ENCODE measurements at places on chromosomes 4 and X.

- DNase-seq = no peak
Measured at GRCh38 chrX:105273326-105273725, 52.8 kb upstream of the TEX13A start.

DNA sequence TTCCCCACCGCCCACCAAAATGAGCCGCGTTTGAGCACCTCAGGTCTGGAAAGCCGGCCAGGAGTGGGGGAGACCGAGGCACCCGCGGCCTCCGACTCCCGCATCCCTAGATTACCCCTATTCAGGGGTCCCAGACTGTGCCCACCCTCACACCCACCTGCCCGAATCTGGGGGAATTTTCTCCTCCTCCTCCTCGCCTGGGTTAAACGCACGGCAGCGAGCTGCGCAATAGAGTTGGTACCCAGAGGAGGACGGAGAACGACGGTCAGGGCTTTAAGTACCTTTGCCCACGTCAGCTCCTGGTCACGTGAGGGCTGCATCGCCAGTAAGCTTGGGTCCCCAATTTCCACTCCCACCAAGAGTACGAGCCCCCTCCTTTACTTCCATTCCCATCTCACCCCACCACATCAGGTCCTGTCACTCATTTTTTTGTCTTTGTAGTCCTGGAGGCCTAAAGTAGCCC, at the start of gene ARMCX2:
TSS of gene ARMCX2 (minus strand) at position 250 of the 463 bp plus-strand sequence. CDS start 2,262 bp downstream, outside the sequence.
- no peak for DNase-seq

GRCh38 chrX:11555759-11556158, 110.0 kb downstream of the ARHGAP6 start:
- DNase-seq = no peak

- no peak for DNase-seq
Measured at GRCh38 chr4:126038502-126039144, 723.9 kb downstream of the FAT4 start.

- DNase-seq = no peak
Measured at GRCh38 chr4:25477221-25477620, 100.2 kb downstream of the ANAPC4 start.

DNA sequence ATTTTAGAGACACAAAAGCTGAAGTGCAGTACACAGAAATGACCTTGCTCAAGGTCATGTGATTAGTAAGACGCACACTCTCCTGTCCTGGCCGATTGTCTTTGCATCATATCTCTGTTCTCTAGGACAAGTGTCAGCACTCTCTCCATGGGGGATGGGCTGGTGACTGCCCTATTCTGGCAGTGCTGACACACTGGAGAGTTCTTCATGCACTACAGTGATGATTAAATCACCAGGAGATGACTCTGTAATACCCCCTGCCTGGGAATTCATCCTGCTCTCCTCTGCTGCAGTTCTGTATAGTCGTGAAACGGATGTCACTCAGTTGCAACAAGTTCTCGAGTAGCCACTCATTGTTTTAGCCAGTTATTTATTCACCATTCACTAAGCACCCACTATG, 5.3 kb upstream of the SHISA3 start:
- no peak for DNase-seq

GRCh38 chrX:21675931-21676330, 17.8 kb upstream of the KLHL34 start:
- DNase-seq = no peak

- DNase-seq = no peak
Measured at GRCh38 chr4:71472946-71473345, 134.1 kb downstream of the SLC4A4 start.

DNA sequence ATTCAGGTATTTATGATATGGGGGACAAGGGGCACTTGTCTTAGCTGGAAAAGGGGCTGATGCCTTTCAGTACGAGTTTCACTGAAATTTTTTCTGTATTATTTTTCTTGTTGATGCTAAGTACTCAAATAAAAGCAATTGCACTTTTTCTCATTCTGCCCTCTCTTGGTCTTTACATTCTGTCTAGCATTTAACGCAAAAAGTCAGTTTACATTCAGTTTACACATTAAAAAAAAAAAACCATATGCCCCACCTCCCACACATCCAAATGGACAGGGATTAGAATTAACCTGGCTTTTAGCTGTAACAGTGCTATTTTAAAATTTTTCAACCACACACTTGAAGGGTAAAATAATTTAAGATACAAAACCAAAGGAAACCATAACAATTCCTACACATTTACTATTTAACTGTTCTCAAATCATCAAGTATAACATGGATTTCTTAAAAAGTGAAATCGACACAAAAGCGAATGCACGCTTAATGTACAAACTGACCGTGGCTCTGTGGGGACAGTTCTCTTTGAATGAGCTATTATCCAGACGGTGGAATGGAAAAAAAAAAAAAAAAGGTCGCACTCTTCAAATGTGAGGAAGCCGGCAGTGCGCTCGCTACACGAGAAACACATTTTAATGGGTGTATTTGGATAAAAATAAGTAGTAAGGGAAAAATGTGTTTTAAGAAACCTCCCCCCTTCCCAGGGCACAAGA, 1.4 kb downstream of the AMMECR1 start:
- no peak for DNase-seq

GRCh38 chrX:96909291-96909690, 25.6 kb downstream of the RPA4 start:
- DNase-seq = no peak

DNA sequence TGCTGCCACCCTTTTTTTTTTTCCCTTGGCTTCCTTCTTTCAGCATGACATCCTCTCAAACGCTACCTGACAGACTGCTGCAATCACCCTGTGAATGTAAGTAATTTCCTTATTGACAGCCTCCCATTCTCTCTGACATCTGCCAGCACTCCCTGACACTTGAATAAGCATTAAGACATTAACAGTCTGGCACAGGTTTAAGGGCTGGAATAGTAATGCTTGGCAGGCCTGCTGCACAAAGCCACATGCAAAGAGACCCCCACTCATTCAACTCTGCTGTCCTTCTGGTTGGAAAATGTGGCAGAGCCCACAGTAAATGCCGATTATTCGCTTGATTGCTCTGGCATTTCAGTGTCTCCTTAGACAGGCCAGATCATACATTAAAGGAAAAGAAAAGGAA, 28.1 kb upstream of the RASGEF1B start:
- no peak for DNase-seq

DNA sequence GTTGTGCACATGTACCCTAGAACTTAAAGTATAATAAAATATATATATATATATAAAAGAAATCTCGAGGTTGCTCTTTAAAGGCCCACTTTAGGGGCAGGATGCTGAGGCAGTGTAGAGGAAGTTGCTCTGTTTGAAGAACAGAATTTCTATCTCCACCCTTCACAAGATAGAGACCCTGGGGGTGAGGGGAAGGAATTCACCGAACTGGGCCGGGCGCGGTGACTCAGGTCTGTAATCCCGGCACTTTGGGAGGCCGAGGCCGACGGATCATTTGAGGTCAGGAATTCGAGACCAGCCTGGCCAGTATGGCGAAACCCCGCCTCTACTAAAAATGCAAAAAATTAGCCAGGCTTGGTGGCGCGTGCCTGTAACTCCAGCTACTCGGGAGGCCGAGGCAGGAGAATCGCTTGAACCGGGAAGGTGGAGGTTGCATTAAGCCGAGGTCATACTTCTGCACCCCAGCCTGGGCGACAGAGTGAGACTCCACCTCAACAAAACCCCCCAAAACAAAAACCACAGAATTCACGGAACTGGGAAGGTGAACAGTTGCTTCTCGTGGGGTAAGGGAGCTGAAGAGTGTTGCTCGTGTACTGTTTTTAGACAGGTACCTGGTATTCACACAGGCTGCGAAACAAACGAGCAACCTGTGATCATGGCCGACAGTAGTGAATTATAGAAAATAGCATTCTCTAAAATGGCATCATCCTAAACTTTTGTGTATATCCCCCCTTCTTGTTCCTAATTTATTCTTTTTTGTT, 6.2 kb downstream of the PLAC8 start:
- no peak for DNase-seq

DNA sequence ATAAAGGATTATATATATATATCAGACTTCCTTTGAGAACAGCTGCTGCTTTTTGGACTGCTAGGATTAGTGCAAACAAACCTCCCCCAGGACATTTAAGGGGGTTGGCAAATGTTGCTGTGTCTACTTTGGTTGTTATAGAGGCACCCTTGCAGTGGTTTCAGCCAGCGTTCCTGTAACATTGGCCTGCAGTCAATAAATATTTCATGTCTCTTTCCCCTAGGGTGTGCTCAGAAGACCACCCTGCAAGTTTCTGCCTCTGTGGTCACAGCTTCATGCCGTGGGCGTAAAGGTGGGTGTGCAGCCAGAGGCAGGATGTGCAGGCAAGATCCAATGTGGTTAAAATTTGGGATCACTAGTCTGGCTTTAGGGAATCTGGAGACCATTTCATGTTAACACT, 28.9 kb downstream of the FGF5 start:
- no peak for DNase-seq

DNA sequence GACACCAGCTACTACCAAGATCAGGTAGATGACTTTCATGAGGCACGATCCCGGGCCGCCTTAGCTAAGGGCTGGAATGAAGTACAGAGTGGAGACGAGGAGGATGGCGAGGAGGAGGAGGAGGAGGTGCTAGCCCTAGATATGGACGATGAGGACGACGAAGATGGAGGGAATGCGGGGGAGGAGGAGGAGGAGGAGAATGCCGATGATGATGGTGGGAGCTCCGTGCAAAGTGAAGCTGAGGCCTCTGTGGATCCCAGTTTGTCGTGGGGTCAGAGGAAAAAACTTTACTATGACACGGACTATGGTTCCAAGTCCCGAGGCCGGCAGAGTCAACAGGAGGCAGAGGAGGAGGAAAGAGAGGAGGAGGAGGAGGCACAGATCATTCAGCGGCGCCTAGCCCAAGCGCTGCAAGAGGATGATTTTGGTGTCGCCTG, 481 bp downstream of the UTP3 start:
- DNase-seq = no peak

DNA sequence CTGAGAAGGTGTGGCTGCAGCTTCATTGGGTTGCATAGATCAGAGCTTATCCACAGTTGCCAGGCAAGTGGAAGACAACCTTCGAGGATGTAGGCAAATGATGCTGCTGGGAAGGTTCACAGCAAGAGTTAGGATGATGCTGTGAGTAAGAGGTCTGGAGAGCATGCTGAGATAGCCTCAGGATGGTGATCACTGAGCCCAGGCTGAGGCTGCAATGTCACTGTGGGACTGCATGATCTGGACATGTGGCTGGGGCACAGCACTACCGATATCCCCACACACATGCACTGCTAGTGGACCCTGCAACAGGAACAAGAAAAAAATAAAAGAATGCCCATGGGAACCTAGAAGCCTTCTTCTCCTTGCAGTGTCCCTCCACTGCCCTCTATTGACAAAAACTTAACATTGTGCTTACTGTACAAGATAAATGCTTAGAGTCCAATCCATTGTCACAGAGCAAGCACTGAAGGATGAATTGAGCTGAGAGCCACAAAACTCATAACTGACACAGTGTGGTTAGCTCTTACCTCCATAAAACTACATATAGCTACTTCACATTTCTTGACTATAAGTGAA, 105.6 kb downstream of the CNKSR2 start:
- no peak for DNase-seq

GRCh38 chrX:135432881-135433521, 11.3 kb downstream of the SMIM10L2A start:
- DNase-seq = no peak

- DNase-seq = no peak
Measured at GRCh38 chr4:24141836-24142235, 252.0 kb upstream of the PPARGC1A start.

DNA sequence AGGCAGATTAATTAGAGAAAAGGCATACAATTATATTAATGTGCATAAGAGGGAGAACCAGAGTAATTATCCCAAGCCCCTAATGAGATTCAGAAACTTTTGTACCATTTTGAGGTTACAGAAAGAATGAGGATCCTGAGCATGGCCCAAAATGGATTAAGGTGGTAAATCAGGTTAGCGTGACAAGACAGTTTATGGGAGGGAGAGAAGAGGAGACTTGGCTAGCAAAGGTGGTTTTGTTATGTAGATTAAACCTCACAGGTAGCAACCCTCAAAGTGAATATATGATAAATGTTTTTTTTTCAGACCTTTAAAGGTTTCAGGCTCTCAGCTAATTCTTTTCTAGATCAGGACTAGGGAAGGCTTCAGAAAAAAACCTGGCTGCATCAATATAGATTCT, 781.8 kb downstream of the FAM133A start:
- DNase-seq = no peak

DNA sequence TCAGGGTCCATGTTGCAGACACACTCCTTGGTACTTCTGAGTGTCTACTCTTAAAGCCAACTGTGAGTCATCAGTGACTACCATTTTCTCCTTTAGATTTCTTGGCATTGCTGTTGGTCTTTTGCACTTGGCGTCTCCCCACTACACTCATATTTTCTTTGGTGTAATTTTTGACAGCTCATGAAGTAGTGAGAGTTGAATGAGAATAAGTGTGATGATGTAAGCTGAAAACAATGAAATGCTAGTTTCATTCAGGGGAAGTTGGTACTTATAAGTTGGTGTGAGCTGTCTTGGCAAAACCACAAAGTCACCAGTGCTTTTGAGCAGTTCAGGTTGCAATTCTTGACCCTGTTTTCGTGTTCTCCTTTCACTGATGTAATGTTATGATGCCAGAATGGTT, 142.9 kb upstream of the ARX start:
- DNase-seq = no peak

DNA sequence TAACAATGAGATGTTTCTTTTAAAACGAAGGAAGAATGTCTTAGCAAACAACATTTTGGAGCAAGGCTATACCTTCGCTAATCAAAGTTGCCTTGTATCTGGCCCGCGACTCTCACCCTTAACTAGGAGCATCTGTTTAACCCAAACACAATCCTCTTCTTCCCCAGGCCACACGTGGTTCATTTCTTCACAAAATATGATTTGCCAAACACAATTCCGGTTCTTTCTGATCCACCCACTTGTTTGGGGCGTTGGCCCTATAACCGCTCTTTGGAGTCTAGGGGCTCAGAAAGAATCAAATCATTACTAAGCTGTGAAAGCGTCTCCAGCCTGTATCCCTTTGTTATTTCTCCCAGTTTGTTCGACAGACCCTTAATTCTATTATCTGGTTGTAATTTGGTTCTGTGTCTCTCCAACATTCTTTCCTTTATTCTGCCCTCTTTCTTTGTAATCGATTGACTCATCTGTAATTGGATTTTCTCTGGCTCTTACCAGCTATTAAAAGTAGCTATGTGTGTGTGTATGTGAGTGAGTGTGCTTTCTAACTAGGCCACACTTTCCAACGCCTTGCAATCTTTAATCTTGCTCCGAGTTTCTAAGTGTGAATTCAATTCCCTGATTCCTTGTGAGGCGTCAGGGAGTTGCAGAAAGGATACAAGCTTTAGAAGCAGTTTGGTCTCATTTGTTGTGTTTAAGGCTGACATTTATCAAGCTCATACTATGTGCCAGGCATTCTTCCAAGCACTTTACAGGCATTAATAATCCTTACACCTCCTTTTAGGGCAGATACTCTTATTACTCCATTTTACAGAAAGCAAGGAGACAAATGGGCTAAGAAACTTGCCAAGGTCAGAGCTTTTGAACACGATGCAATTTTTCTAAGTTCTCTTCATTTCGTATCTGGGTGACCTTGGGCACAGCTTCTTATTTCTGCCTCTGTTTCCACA, 138.6 kb upstream of the CPEB2 start:
- DNase-seq = no peak

- DNase-seq = no peak
Measured at GRCh38 chrX:19964017-19964710, 26.7 kb downstream of the BCLAF3 start.

Measured in stimulated activated CD4-positive, alpha-beta T cell treated with anti-CD3 and anti-CD28 coated beads, Interleukin-12 subunit alpha, Interleukin-12 subunit beta, amount 100 ng/mL, for 24 hours (primary cell).